CD4-positive, alpha-beta T cell treated with Interleukin-4 for 1 hour (primary cell): ENCODE measurements at places on chromosomes 16 and 17.

- no peak for DNase-seq
Measured at GRCh38 chr17:55895112-55895759, 144.4 kb downstream of the PCTP start.

- DNase-seq: no peak
Measured at GRCh38 chr17:28746611-28747050, 2.8 kb downstream of the TRAF4 start.

DNA sequence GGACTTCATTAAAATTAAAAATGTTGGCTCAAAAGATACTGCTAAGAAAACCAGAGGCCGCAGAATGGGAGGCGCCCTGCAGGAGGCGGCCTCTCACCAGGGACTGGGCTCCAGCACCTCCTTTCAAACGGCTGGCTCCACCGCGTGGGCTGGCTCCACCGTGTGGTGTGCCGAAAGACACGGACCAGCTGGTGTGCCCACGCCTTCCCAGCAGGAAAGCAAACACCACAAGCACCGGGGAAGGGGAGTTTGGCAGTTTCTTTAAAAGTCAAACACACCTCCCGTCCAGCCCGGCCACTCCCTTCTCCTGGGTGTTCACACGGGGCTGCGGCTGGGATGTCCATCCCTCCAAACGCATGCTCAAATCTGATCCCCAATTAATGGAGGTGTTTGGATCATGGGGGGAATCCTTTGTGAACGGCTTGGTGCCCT lies 13.9 kb downstream of the HAGH start:
- peak; percentile 39 for DNase-seq

GRCh38 chr17:64459284-64459747 lies 10.4 kb downstream of the MILR1 start:
- DNase-seq: no peak

DNA sequence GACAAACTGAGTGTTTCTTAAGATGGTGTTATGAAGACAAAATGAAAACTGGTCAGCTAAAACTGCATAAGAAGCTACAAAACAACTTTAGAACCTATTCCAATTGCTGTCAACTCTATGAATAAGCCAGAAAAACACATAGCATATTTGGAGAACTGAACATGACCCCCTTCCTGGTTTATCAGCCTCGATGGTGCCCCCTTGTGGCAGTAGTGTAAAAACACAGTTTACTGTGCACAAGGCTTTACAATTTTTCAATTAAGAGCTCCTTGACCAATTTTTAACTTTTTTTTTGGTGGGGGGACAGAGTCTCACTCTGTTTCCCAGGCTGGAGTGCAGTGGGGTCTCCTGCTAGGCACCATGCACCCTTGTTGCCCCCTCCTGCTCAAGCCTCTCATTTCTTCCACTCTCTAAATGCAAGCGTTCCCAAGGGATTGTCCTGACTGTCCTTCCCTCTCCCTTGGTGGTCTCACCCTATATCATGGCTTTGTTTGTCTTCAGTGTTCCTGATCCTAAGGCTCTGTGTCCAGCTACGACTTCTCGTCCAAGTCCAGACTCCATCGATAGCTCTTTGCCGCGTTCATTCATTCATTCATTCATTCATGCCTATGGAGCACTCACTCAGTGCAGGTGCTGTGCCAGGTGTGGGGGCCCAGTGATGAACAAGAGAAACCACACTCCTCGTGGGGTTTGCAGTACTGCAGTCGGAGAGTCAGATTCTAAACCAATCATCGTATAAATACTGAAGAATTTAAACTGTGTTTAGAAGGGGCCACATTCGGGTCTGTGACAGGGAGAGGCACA lies 7.5 kb downstream of the EIF1 start:
- DNase-seq: peak; percentile 78

DNA sequence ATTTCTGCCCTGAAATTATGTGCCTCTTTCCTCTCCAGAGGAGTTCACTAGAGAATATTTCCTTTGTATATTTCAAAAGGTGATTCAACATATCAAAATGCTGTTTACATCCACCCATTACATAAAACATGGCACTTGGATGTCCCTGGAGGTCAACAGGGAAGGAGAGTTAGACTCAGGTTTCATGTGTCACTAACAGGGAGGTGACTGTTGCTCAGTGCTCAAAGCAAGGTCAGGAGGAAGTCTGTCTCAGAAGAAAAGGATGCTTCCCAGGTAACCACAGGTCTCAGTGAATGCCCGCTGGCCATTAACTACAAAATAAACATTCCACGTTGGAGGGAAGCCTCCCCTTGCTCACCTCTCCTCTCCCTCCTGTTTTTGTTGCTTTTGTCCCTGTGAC lies 198.6 kb downstream of the AXIN2 start:
- no peak for DNase-seq

DNA sequence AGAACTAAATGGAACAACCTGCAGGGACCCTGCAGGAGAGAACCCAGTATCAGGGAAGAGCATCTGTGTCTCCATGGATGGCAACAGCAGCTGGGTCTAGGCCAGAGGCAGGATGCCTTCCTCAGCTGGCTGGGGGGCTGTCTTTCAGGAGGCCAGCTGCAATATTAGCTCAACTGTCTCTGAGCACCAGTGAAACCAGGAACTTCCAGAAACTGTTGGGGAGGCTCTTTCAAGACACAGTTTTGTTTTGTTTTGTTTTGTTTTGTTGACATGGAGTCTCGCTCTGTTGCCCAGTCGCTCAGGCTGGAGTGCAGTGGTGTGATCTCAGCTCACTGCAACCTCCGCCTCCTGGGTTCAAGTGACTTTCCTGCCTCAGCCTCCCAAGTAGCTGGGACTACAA lies 7.6 kb downstream of the GPR142 start:
- DNase-seq: no peak
